B cell (primary cell): ENCODE measurements at places on chromosomes 13 and 19. TPM values are rescaled to one million over a fixed set of nuclear protein-coding genes. Genes with fewer than 3 reads are reported as not detected.

DNA sequence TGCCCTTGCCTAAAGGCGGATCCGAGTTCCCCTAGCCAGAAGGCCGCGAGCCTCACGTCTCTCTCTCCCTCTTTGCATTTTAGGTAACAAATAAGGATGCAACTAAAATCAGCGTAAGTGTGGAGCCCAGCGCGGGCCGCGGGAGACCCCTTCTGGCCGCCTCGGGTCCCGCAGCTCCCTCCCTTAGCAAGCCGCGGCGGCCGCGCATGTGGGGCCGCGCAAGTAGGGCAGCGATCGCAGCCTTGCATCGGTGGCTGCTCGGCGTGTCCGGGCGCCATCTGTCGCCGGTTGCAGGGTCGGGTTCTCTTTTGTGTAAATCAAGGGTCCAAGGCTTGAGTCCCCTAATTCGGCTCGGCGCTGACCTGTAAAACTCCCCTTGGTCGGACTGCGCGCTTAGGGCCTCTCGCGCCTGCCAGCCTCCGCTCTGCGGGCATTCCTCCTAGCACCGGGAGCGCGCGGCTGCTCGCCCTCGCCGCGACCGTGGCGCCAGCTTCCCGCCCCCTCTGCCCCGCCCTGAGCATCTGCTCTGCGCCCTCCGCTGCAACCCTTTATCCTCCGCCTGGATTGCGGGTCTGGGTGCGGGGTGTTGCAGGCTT is 2.7 kb downstream of the VSTM2B start:
- H3K4me3 ChIP-seq, result no peak overlapping the region
- H3K36me3 ChIP-seq, result no peaks in the 10 kb centered on the region
- peaks cover 4% of the 10 kb centered on the region for H3K27me3 ChIP-seq
- peaks cover 27% of the 10 kb centered on the region for H3K4me1 ChIP-seq
- H3K27ac ChIP-seq, result no peak overlapping the region

- H3K27me3 ChIP-seq, result no peaks in the 10 kb centered on the region
- H3K36me3 ChIP-seq, result peaks cover 40% of the 10 kb centered on the region
- no peaks in the 10 kb centered on the region for H3K4me1 ChIP-seq
Measured at GRCh38 chr19:7560255-7560654, 24.7 kb downstream of the PNPLA6 start.

GRCh38 chr13:48066310-48066989 is 28.5 kb downstream of the MED4 start:
- H3K36me3 ChIP-seq, result peaks cover 9% of the 10 kb centered on the region
- DNase-seq, result no peak
- H3K27ac ChIP-seq, result no peak overlapping the region
- H3K4me1 ChIP-seq, result no peaks in the 10 kb centered on the region
- H3K4me3 ChIP-seq, result no peak overlapping the region
- no peaks in the 10 kb centered on the region for H3K27me3 ChIP-seq

- no peaks in the 10 kb centered on the region for H3K36me3 ChIP-seq
- H3K4me3 ChIP-seq, result no peak overlapping the region
- no peak for DNase-seq
Measured at GRCh38 chr13:24033527-24034302, 126.8 kb upstream of the SPATA13 start.

DNA sequence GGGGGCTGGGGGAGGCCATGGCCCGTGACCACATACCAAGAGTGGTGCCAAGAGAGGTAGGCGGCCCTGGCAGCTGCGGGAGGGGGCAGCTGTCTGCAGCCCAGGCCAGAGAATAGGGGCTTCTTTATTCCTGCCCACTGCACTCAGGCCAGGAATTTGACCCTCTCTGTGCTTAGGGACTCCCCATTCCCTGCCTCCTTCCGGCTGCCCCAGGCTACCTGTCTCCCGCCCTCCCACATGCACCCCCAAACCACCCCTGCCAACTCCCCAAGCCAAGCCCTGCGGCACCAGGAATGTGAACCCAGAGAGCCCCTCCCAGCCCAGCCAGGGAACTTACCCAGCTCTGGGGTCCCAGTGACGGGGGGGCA is 687 bp downstream of the PLEKHA4 start:
- H3K27ac ChIP-seq, result no peak overlapping the region
- DNase-seq, result no peak
- H3K4me3 ChIP-seq, result no peak overlapping the region

DNA sequence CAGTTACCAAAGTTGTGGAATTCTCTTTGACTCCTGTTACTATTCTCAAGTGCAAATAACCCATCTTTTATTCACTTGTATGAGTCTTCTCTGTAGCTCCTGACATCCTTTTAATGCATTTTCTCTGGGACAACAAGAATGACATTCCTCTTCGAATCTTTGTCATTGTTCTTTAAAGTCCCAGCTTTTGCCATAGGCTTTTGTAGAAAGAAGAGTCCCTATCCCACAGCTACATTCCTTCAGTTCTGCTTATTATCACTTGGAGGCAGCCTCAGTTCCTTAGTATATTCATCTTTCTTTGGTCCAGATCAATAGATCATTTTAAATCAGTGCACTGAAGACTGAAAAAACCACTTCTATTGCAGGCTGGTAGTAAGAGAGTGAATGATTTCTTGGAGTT is 560.2 kb downstream of the DACH1 start:
- no peaks in the 10 kb centered on the region for H3K36me3 ChIP-seq
- no peak overlapping the region for H3K4me3 ChIP-seq
- no peak overlapping the region for H3K27ac ChIP-seq
- DNase-seq, result no peak

DNA sequence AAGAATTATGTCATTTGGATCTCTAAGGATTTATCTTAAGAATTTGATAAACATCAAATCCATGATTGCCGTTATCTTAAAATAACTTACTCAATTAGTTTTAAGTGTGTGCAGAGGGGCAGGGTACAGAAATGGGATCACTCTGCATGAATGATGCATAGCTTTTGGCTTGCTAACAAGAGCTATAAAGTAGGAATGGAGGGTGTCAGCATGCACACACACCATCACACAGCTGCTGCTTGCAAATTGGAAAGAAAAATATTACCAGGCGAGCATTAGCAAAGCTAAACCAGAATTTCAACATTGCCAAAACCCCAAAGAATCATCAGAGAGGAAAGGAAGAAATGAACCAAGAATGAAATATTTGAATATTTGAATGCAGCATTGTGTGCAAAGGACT is 580.6 kb downstream of the LMO7 start:
- H3K4me1 ChIP-seq, result peaks cover 6% of the 10 kb centered on the region
- DNase-seq, result no peak
- no peak overlapping the region for H3K27ac ChIP-seq
- H3K27me3 ChIP-seq, result no peaks in the 10 kb centered on the region
- H3K36me3 ChIP-seq, result no peaks in the 10 kb centered on the region

GRCh38 chr19:14114854-14115253 is 2.7 kb downstream of the PRKACA start:
- no peaks in the 10 kb centered on the region for H3K36me3 ChIP-seq
- DNase-seq, result peak; percentile 64
- H3K27me3 ChIP-seq, result no peaks in the 10 kb centered on the region
- no peak overlapping the region for H3K4me3 ChIP-seq
- no peak overlapping the region for H3K27ac ChIP-seq
- peaks cover 36% of the 10 kb centered on the region for H3K4me1 ChIP-seq

GRCh38 chr13:30735872-30736175 is 481 bp downstream of the ALOX5AP start:
- peak overlapping the region; percentile 75 for H3K4me3 ChIP-seq
- H3K27ac ChIP-seq, result peak overlapping the region; percentile 59
- no peaks in the 10 kb centered on the region for H3K27me3 ChIP-seq
- no peaks in the 10 kb centered on the region for H3K36me3 ChIP-seq

DNA sequence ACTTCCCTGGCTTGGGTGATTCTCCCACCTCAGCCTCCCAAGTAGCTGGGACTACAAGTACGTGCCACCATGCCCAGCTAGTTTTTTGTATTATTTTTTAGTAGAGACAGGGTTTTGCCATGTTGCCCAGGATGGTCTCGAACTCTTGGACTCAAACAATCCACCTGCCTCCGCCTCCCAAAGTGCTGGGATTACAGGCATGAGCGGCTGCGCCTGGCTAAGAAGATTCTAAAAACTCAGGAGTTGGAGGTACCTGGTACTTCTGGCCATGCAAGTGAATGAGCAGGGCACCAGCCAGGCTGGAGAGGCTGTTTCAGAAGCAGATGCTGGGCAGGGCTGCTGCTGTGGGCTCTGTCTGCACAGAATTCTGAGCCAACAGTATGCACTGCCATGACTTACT is 6.1 kb downstream of the MZF1 start:
- H3K27ac ChIP-seq, result no peak overlapping the region
- DNase-seq, result no peak
- no peak overlapping the region for H3K4me3 ChIP-seq
- H3K4me1 ChIP-seq, result peaks cover 17% of the 10 kb centered on the region
- H3K27me3 ChIP-seq, result no peaks in the 10 kb centered on the region
- H3K36me3 ChIP-seq, result no peaks in the 10 kb centered on the region

DNA sequence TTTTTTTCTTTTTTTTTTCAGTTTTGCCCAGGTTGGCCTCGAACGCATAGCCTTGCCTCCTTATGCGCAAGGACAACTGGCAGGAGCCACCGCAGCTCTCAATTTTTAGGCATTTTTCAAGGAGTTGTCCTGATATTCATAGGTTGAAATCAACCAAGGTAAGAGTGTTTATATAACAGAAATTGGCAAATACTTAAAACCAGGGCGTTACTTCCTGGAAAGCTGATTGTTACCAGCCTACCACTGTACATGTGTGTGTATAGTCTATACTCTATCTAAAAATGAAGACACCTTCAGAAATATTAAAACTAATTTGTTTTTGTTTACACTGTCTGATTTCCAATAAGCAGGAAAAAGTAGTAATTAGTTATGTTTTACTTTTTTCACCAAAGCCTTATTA is 39.2 kb downstream of the GPC6 start:
- no peaks in the 10 kb centered on the region for H3K36me3 ChIP-seq
- no peaks in the 10 kb centered on the region for H3K27me3 ChIP-seq

DNA sequence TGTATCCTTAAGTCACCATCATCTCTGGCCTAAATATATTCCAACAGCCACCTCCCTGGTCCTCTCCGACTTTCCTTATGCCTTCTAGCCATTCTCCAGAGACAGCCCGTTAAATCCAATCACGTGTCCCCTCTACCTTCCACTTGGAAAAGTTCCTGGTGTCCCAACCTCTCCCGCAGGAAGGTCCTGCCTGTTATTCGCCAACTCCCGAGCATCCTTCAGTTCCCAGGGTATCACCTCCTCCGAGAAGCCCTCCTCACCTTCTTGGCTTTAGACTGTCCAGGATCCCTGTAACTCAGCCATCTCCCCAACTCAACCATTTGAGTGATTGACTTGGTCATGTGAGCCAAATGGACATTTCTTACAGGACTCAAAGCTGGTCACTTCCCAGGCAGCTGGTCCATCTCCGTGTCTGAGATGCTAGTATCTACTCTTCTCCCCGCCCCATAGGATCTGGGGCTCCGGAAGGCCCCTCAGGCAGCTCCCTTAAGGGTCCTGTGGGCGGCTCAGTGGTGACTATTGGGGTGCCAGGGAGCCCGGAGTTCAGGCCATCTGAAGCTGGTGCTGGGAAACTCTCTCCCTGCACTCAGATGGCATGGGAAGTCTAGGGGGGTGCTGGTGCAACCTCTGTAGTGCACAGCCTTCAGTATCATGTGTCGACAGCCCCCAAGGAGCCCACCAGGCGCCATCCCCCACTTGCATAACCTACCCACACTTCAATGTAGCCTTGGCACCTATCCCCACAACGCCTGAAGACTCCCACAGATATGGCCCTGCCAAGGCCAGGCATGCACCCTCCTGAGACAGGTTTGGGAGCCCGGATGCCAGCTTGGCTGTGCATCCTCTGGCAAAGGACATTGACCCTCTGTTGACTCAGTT is 27.9 kb upstream of the NANOS3 start:
- no peak overlapping the region for H3K27ac ChIP-seq
- no peaks in the 10 kb centered on the region for H3K27me3 ChIP-seq
- peak; percentile 40 for DNase-seq
- H3K36me3 ChIP-seq, result no peaks in the 10 kb centered on the region

DNA sequence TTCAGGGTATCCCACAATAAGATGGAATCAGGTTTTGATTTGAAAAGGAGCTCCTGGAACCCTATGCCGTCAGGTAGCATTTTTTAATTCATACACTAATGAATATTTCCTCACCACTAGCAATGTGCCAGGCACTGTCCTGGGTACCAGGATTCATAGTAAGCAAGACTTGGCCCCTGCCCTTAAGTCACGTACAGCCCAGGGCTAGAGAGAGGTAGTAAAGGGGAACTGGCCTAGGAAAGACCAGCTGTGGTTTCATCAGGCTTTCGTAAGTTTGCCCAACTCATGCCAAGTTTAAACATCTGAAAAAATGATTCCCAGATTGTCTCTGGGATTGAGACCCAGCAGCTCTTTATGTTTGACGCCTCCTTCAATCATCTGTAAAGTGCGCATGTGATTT is 45.9 kb upstream of the AMER2 start:
- H3K36me3 ChIP-seq, result no peaks in the 10 kb centered on the region
- H3K27ac ChIP-seq, result no peak overlapping the region
- H3K4me1 ChIP-seq, result no peaks in the 10 kb centered on the region
- no peak for DNase-seq
- no peaks in the 10 kb centered on the region for H3K27me3 ChIP-seq

GRCh38 chr13:78372581-78372980 is 230.8 kb downstream of the POU4F1 start:
- no peaks in the 10 kb centered on the region for H3K4me1 ChIP-seq
- H3K4me3 ChIP-seq, result no peak overlapping the region
- H3K27ac ChIP-seq, result no peak overlapping the region
- H3K36me3 ChIP-seq, result no peaks in the 10 kb centered on the region
- no peak for DNase-seq

The ZNF568 gene
- total RNA-seq, result 19.4 and 21.1 TPM in 2 replicates

GRCh38 chr13:30787738-30788525 is 52.6 kb downstream of the ALOX5AP start:
- H3K27ac ChIP-seq, result no peak overlapping the region
- no peaks in the 10 kb centered on the region for H3K27me3 ChIP-seq
- DNase-seq, result no peak
- no peaks in the 10 kb centered on the region for H3K4me1 ChIP-seq
- no peak overlapping the region for H3K4me3 ChIP-seq

- H3K36me3 ChIP-seq, result no peaks in the 10 kb centered on the region
- no peak overlapping the region for H3K27ac ChIP-seq
- H3K4me3 ChIP-seq, result no peak overlapping the region
- H3K27me3 ChIP-seq, result no peaks in the 10 kb centered on the region
- DNase-seq, result no peak
- peaks cover 16% of the 10 kb centered on the region for H3K4me1 ChIP-seq
Measured at GRCh38 chr19:51710163-51710562, 13.6 kb downstream of the HAS1 start.
